Activated CD4-positive, alpha-beta T cell treated with anti-CD3 and anti-CD28 coated beads, Interleukin-10, Interleukin-2, amounts not matched to agents 100 ng/mL and 50 ng/mL, durations not matched to agents 16 hours and 8 hours (primary cell): ENCODE measurements at places on chromosomes 12 and 14.

DNA sequence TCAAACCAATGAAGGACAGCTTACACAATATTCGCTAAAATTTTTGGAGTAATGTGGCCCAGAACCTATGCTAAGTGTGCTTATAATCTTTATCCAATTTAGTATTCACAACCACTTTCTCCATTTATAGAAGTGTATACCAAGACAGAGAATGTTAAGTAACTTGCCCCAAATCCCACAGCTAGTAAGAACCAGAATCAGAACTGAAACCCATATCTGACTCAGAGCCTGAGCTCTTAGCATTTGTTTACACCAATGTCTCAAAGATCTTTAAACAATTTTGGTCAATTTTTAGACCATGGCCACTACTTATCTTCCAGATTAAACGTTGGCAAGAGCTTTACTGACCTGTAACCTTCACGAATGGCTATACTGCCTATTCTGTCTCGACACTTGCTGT lies 53.0 kb downstream of the PAPLN start:
- peak; percentile 87 for DNase-seq

- no peak for DNase-seq
Observed at GRCh38 chr14:102418169-102418852, 55.6 kb downstream of the TECPR2 start.

GRCh38 chr14:79967453-79967852 lies 243.9 kb downstream of the DIO2 start:
- DNase-seq, result no peak

DNA sequence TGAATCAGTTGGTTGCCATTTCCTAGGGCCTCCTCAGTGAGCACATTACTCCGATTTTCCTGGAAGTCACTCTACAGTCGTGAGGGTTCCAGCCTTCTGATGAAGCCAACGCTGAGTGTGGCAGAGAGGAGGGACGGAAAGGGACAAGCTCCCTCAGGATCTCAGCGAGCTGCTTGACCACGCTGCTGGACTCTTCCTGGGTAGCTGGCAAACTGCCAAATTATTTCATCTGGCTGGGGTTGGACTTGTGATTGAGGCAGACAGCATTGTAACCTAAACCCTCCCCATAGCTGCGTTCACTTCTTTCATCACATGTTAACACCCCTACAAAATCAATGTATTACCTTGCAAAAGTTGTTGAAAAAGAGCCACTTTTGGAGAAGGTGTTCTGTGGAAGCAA lies 69.6 kb upstream of the CHST11 start:
- no peak for DNase-seq

DNA sequence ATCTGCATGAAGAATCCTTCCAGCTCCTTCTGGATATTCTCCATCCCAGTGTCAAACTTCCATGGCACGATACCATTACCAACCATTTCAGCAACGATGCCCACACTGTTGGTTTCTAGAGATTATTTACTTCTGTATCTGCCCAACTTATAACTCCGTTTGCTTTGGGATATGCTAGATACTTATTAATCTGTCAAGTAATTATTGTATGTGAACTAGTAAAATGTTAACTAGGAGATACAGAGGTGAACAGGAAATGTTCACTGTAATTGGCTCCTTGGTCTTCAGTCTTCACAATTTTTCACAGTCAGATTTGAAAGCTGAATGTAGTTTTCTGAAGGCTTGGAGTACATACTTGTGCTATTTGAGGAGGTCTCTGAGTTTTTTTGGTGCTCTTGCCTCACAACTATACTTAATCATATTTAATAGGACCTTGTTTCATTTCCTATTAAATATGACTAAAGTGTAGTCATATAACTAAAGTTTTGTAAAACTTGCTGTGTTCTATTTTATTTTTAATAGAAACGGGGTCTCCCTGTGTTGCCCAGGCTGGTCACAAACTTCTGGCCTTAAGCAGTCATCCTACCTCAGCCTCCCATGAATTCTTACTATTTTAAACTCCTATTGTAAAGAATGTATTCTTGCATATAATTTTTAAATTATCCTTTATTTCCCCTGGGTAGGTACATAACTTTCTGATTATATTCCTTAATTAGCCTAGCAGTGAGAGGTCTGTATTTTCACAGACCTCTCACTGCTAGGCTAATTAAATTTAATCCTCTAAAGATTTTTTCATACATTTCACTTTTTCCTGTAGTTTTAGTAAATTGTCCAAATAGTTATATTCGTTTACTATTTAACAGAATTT lies 79.7 kb downstream of the FGD4 start:
- DNase-seq, result no peak

DNA sequence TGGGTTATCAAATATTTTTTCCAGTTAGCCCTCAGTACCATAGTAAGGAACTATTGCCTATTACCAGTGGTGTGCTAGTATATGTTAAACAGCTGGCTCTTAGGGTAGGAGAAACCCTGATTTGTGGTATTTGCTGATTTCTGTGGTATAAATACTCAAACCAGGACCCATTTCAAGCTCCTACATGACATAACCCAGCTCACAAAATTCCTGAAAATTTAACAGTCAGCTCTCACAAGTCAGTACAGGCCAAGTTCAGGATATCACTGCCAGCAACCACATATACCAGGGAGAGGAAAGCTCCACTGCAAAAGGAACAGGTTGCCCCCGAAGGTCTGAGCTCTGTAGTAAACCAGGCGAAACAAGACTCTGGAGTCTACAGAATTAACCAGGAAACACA lies 315.3 kb downstream of the NOVA1 start:
- no peak for DNase-seq

DNA sequence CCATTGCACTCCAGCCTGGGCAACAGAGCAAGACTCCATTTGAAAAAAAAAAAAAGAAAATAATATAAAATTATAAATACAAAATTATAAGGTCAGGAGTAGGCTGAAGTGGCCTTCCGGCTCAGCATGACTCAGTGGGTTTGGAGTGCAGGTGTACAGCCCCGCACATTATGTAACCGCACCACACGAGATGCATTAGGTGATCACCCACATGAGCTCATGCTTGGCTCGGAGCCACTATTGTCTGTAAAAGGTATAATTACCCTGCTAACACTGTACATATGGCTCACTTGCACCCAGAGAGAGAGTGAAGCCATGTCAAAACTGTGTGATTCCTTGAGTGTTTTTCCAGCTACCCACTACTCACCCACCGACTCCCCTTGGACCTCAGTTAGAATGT lies 557.0 kb downstream of the SLC6A15 start:
- no peak for DNase-seq

DNA sequence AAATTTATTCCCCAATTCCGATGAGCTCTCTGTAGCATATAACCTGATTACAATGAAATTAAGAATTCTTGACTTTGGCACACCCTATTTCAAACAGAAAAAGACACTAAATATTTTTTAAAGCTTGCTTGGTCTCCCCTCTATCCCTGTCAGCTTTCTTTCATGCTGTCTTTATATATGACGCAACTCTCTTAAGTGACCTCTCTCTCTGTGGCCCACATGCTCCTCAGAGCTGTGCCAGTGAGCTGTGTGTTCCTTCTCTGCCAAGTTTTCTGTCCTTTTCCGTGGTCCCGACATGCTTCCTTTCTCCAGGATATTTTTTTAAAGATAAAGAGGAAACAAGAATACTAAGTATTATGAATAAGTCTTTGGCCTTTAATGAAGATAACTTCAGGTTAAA lies 484.0 kb downstream of the ETNK1 start:
- no peak for DNase-seq

- DNase-seq, result peak; percentile 78
Observed at GRCh38 chr12:111529424-111530368, 69.4 kb downstream of the ATXN2 start.

DNA sequence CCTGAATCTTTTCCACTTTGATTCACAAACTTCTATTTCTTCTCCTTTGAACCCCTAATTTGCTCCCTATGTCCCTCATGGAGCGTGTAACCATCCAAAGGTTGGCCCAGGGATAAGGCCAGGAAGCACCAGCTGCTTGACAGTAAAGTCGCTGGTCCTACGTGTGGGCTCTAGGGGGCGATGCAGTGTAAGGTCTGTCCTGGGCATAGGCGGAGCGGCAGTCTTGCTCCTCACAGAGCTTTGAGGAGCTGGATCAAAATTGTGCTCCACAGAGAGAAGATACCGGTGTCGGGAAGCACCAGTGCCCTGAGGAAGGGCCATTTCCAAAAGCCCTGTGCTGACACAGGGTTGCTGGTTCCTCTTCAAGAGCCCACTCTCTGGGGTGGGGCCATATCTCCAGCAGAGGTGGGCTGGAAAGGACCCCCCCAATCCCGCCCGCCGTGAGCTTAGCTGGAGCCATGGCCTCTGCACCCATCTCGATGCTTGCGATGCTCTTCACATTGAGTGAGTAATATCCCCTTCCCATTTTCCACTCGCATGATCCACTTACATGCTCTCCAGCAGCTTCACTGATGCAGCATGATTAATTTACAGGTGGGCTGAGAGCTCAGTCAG lies 49.9 kb upstream of the OR4E1 start:
- DNase-seq, result peak; percentile 56

DNA sequence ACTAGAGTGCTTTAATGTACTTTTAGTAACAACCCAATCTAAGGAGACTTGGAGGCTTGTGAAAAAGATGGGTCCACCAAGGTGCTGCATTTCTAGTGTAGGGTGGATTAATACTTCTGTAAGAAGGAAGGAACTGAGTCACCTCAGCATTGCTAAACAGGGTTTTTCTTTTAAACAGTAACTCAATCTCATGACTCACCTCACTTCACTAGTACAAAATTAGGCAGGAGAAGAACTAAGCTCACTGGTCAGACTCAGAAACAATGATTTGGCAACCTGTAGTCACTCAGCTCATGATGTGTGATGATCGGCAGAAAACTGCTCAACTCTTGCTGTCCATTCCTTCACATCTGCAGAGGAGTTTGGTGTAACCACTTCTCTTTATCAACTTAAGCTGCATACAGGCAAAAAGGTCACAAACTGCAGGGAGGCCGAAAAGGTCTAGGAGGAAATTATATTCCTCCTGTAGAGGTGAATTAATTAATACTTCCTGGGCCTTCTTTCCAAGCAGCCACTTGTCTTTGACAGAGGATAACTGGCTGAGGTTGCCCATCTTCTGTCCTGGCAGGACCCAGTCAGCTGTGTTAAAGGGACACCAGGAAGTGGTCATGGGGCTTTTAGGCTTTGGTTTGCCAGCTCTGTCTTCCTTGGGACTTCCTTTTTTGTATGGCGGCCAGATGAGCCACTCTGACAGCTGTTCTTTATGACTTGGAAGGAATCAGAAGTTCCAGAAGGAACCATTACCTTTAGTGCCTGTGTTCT lies 466.9 kb downstream of the FUT8 start:
- DNase-seq, result peak; percentile 71

DNA sequence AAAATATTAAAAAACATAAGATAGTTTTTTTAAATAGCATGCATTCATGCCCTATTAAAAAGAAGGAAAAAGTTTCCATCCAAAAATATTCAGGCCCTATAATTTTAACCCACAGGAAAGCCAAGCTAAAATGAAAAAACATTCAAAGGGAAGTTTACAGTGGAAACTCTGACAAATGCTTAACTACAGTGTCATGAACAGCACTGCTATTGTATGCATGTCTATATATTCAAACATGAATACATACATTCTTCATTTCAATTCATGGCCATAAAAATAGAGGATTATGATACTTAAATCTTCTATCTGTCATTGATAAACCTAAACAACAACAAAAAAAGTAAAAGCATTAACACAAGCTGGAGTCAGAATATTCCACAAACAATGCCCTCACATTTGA lies 67.4 kb downstream of the PPP2R5E start:
- DNase-seq, result no peak

DNA sequence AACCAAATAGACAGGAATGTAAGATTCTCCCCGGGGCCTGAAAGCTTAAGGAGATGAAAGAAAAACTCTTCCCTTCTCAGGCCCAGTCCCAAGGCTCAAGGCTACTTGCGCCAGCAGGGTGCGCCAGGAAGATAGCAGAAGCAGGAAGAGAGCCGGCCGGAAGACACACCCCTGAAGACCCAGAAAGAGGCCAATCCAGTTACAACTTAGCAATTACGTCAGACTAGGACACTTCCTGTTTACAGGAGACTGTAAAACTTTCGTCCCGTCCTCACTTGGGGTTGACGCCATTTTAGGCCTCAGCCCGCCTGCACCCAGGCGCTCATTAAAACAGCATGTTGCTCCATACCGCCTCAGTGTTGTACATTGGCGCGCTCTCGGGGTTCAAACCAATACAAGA lies 9.4 kb downstream of the COX16 start:
- DNase-seq, result no peak

DNA sequence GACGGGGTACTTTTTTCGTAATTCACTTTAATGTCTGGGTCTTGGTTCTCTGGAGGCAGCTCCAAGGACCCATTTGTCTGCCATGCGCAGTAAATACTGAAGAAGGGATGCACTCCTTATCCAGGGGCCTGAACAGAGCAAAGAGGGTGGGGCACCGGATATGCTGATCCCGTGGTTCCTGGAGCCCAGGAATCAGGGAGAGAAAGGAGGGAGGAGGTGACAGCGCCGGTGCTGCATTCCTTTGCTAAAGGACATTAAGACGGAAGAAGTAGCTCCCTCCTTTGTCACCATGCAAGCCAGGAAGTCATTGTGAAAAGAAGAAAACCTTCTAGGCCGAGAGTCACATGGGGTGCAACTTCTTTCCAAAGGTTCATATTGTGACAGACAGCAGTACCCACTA lies 1057.7 kb downstream of the VRK1 start:
- DNase-seq, result no peak

DNA sequence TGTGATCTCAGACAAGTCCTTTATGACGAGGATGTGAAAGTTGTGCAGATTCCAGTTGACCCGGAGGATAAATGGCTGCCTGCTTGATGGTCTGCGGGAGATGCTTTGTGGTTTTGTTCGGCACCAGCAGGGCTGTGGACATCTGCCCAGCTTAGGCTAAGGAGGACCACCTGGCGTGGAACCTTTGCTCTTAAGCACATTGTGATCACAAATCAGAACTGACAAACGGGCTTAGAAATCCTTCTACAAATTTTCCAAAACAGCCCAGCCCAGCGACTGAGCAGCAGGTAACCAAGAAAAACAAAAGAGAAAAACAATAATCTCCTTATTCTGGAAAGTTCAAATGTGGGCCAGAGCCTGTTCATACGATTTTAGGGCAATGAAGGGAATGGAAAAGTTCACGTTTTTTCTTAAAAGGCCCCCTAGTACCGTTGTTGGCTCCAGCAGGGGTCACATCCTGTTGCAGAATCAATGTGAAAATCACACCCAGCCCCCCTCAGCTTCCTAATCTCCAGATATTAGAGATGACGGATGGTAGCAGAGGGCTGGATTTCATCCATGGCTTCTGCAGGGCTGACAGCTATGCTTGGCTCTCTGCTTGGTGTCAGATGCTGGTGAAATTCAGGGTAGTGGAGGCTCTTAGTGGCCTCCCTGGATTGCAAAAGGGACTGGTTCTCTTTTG lies 81.1 kb upstream of the RFLNA start:
- no peak for DNase-seq
